ENCODE measurements at places on chromosomes 5 and 9.

DNA sequence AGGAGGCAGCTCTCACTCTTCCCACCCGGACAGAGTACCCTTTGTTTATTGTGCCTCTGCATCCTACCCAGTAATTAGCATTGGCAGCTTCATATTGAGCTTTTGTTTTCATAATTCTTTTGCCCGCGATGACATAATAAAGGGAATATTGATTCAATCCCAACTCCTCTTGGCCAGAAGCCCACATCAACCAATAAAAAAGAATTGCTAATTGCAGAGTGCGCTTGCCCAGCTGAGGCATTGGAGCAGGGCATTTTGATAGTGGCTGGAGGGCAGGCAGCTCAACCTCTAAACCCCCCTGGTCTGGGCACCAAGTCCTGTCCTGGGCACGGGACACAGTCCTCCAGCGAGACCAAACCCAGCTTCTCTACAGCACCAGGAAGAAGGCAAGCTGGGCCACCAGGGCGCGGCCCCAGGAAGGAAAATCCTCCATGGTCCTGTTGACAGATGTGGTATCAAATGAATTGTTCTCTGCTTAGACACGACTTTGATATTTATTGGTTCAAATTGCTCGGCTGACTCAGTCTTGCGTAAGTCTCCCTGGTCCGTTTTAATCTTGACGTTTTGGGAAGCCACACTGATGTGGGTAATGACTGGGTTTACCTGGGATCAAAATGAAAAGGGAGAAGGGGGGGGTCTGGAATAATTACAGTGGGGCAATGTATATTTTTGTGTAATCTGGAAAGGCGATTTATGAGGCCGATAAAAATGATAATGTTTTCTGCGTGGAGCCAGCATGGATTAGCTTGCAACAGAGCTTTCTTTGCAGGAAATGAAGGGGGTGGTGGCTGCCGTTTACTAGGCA lies 220.7 kb upstream of the MSX2 start:
- DNase-seq: peak; percentile 35

GRCh38 chr5:14413331-14413750 lies 168.3 kb upstream of the OTULINL start:
- DNase-seq: no peak

DNA sequence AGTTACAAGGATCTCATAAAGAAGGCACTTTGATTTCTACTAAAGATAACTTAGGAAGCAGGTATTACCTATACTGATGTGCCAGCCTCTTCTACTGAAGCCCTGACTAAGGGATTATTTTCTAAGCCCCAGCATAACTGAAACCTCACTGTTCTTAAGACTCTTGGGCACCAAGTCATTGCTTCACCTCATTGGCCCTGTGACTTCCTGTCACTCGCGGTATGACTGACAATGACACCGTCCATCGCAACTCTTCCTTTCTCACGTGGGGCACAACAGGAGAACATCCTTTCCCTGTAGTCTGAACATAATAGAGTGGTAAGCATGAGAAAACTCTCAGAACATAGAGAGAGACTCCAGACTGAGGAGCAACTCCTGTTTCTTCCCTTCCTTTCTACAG lies 6.4 kb downstream of the OR2V2 start:
- DNase-seq: no peak

DNA sequence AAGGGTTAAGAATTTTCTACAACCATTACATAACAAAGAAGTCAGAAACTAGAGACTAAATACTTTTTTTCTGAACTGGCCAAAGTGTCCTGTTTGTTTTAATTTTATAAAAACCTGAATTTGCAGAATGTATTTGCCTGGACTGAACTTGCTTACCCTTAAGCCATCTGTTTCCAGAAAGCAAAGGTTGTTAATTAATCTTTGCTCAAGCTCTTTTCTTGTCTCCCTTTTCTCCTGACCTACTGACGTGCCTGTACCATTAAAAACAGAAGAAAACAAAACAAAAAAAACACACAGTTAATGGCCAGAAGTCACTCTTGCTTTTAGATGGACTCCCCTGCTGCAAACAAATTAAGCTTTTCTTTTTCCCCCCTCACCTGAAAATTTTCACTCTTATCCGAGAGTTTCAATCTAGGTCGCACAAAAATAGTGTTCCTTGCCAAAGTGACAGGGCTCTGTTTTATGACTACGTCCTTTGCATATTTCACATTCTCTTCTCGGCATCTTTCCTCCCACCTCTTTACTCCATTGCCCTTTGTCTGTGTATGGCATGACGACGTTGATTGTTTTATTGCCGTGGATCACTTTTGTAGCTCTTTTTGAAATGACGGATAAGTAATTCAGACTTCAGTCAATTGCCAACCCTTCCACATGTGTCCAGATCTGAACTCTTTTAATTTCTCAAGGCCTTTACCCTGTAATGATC lies 333.8 kb upstream of the GRIN3A start:
- DNase-seq: no peak

DNA sequence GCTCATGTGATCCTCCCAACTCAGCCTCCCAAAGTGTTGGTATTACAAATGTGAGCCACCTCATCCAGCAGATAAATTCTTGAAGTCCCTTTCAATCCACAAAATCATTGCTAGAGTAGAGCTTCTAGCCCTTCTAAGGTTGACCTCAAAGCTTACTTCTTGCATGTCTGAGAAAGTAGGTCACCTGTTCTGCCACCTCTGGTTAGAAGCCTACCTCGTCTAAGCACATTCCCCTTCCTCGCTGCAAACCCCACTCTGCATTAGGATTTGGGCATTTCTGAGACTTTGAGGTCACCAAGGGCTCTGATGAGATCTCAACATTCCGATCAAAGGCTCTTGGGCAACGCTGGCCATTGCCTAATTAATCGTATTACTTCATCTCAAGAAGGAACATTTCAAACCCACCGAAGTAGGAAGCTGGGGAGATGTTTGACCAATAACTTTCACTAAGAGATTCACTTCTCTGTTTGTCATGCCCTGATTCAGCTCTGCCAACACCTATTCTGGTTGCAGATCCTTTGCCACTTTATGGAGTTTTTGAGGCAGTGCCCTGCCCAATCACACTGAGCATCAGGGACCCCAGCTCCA lies 8.6 kb downstream of the ADAM19 start:
- no peak for DNase-seq

DNA sequence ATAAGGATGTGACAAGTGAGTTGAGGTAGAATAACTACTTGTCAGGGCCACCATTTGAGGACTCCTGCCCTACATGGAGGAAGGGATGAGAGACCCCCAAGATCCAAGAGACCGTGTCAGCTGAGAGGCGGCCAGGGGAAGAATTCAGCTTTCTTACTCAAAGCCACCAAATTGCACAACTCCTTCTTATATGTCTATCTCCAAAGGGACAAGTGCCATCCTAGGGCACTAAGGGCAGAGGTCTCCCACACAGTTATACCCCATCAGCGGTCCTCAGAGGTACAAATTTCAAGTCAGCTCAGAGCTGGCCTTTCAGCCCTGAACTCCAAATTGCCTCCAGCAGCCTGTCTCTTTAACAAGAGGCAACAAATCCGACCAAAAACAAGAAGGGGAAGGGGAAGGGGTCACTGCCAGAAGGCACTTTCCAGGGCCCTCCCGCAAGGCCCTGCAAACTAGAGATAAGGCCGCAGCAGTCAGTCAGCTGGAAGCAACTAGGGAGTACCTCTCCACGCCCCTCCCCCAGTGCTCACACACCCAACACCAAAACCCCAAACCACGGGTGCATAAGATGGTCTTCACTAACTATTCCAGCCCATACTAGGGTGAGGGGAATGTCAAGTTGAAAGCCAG lies 6.1 kb upstream of the STOML2 start:
- DNase-seq: no peak

GRCh38 chr9:90062982-90063381 lies 458.2 kb downstream of the GADD45G start:
- DNase-seq: no peak

DNA sequence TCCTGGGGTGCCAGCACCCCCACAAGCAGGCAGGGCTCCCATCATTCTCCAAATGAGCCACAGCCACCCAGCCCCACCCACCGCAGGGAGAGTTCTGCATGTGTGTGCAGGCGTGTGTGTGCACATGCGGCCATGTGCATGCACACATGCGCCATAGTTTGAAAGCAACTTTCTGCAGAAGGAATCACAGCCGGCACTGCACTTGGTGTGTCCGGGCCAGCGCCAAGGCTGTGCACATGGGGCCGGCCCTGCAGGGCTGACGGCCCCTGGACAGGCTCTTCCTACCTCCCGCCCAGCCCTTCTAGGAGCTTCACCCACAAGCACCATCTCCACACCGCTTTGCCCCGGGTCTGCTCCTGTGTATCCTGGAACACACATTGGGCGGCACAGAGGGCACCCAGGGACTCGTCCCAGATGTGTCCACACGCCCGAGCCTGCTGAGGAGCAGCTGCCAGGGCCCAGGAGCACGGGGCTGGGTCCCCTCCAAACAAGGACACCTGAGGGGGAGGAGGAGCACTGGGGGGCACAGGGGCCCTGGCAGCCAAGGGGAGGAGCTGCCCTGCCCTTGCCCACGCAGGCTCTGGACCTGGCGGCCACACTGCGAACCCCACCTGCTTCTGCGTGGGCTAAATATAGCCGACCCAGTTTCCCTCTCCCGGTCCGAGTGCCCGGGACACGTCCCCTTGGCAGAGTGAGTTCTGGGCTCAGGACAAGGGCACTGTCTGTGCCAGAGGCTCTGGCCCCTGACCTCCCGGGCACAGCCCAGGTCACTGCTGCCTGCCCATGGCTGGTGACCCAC lies 19.1 kb downstream of the TPPP start:
- DNase-seq: no peak

GRCh38 chr5:179273441-179274145 lies 71.7 kb downstream of the ADAMTS2 start:
- no peak for DNase-seq

All from amniotic stem cell (primary cell).